ENCODE measurements at places on chromosomes 4 and X.

DNA sequence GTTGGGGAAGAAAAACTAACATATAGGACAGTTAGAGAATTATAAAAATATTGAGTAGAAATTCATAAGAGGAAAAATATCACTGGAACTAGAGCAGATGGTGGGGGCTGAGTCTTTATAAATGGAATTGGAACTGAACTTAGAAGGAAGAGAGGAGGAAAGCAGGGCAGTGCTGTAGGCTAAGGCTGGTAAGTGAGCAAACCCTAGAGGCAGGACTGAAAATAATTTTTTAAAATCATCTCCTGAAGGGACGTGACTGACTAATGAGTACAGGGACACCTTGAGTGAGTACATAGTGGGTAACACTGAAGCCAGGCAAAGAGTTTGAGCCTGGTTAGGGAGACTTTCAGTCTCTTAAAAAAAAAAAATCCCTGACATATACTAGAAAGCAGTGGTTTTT is 63.3 kb downstream of the GALNT7 start:
- no peak for DNase-seq

- DNase-seq, result no peak
These were observed 177.7 kb upstream of the PPARGC1A start for GRCh38 chr4:24067367-24068193.

DNA sequence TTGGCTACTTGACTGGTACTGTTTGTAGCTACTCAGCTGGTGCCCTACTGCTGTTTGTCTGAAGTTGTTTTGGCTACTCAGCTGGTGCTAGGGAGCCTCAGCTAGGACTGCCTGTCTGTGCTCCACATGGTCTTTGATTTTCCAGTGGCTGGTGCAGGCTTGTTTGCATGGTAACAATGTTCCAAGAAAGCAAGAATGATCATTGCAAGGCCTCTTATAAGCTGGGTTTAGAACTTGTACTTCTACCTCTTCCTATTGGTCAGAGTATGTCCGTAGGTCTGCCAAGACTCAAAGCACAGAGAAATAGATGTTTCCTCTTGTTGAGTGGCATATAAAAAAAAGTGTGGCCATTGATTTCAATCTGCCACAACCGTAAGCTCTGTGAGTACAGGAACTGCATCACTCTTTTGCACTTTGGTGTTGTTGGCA is 17.6 kb downstream of the NFKB1 start:
- no peak for DNase-seq

DNA sequence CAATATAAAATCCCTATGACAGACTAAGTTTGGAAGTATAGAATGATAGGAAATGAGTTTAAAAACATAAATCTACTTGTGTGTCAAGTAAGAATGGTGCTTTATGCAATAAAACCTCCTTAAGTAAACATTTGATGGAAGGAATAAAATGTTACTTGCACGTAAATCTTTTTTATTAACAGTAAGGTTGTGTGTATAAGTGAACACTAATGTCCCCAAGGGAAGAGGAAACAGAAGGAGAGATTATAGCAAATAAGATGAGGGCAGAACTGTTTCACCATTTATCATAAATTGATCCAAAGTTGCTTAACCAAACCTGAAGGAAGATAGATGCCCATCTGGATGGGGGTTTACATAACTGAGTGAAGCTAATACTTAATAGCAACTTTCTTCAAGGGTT is 86.8 kb downstream of the FRMPD4 start:
- DNase-seq, result no peak

DNA sequence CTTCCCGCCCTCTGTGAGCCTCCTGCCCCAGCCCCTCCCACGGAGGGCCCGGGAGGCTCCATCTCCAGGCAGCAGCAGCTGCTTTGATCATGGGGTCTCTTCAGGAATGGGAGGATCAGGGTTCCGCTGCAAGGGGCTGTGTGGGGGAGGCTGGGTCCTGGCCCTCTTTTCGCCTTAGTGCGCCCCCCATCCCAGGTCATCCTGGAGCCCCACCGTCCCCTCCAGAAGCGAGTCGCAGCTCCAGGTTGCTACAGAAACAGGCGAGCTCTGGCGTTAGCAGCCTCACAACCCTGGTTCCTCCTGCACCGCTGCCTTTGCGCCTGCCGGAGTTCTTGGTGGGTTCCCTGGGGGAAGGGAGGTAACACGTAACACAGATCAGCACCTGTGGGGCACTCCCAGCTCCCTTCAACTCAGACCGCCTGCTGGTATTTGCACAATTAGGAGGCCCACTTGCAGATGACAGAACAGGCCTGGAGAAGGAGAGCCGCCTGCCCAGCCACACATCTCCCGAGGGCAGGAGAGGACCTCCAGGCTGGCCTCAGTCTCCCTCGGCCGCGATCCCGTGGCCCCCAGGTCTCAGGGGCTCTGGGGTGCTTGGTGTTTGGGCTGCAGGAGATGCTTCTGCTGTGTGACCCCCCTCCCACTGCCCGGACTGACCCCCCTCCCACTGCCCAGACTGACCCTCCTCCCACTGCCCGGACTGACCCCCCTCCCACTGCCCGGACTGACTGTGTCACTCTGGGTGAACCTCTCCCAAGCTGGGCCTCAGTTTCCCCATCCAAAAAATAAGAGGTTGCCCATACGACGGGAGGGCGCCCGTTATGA is 64.2 kb upstream of the ADRA2C start:
- DNase-seq, result no peak

DNA sequence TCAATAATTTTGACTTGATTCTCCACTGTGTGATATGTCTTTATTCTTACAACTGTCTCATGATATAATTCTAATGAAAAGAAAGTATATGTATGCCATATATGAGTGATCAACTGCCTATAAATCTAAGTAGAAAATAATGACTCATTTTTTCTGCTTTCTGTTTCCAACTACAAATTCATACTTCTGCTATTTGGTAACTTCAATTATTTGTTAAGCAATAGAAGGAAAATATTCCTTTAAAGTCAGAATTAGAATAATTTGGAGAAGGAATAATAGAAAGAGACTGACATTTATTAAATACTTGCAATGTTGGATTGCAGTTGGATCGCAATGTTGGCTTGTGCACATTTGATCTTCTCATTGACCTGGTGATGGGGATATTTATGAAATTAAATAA is 204.2 kb upstream of the PACRGL start:
- DNase-seq, result no peak

- DNase-seq, result no peak
These were observed 586.9 kb downstream of the TMA16 start for GRCh38 chr4:164081371-164081770.

GRCh38 chr4:92050875-92051274 is 252.9 kb upstream of the GRID2 start:
- DNase-seq, result no peak

DNA sequence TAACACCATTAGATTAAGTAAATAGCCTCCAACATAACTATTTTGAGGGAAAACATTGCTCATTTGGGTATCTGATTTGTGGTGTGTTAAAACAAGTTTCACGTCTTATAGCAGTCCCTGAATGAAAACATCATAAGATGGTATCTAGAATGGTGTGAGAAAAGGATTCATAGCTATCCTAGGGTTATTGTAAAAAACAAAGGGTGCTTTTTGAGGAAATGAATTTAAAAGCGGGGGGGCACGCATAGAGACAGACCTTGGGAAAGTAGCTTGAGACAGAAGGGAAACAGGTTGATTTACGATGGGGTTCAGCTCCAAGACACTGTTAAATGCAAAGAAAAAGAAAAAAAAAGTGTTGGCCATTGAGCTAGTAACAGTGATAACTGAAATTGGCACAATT is 768 bp upstream of the CXCL10 start:
- no peak for DNase-seq

DNA sequence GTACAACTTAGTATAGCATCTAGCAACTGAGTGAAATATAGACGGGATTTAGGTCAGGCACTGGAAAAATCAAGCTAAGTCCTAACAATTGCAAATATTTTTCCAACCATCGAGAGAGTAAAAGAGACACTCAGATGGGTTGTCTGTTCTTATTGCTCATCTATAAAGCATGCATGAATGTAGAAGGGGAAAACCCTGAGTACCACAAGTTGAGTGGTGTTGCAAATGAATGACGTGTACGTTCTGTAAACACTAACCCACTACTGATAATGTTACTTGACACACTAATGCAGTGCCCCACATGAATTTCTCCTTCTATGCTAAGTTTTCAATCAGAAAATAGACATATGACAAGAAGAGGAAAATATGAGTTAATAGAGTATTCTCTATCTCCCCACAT is 211.2 kb downstream of the COX18 start:
- no peak for DNase-seq

GRCh38 chr4:121654738-121655137 is 42.0 kb downstream of the ANXA5 start:
- no peak for DNase-seq

DNA sequence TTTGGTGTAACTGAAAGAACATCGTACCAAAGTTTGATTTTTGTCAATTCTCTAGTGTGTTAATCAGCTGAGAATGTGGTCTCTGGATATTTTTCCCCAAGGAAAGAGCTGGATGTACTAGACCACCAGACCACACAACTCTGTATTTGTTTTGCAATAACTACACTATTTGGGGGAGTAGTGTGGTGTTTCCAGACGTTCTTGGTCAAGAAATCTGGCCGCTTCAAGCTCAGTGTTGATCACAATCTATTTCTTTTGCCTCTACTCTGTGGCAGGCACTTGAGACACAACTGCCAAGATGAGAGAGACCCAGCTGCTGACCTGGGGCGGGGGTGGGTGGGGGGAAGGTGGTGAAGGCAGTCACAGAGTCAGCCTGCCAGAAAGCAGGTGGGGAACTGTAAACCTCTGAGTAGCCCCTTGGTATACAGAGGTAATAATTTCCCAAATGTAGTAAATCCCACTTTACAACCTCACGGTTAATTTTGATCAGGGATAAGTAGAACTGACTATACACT is 30.6 kb downstream of the PTTG2 start:
- DNase-seq, result no peak

DNA sequence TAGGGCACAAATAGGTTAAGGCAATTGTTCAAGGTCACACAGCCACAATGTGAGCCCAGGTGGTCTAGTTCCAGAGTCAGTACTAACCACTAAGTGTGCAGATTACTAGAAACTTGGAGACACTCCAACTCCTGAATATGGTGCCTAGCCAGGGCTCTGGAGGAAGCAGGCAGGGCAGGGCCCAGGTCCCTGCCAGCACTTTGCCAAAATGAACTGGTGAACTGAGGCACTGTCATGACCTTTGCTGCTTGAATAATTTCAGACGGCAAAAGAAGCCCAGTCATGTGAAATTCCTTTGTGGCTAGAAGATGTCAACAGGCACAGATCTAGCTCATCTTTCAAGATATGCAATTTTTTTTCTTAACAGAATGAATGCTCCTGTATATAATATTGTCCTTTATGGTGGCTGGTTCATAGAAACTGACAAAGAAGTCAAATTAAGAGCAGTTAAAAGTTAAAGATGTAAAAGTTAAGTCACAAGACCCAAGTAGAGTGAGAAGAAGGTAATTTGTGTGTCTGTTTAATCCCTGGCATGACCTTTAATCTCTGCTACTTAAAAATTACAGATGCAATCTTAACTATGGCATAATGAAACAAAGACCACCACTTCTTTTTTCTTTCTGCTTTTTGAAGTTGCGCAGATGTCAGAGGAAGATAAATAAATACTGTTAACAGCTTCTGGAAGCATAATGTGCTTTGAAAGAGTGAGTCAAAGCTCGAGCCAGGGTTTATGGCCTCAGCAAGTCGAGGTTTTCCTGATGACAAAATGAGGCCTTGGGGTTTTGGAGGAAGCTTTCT is 54.1 kb downstream of the SHROOM3 start:
- no peak for DNase-seq

GRCh38 chr4:8580321-8581093 is at the start of gene GPR78:
GPR78 (plus strand) TSS chr4:8580392; CDS start chr4:8580983, 591 bp downstream.
- DNase-seq, result no peak

- DNase-seq, result no peak
These were observed 634 bp downstream of the APOO start for GRCh38 chrX:23907111-23907497.

DNA sequence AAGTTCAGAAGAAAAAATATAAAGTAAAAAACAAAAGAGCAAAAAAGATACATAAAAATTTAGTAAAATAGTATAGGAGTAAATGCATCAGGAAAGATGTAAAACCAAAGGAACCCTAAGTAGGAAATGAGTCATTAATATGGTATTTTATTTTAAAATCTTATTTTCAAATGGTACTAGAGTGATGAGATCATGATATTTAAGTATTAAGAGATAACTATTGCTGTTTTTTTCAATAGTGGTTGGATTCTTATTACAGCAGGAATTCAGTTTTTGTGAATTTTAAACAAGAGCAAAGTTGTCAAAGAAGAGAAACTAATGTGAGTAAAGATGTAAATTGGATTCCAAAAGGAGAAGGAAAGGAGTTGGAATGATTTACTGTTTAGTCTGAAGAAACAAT is 20.0 kb downstream of the EMCN start:
- no peak for DNase-seq

GRCh38 chrX:9670136-9670814 is 95.4 kb downstream of the GPR143 start:
- no peak for DNase-seq

DNA sequence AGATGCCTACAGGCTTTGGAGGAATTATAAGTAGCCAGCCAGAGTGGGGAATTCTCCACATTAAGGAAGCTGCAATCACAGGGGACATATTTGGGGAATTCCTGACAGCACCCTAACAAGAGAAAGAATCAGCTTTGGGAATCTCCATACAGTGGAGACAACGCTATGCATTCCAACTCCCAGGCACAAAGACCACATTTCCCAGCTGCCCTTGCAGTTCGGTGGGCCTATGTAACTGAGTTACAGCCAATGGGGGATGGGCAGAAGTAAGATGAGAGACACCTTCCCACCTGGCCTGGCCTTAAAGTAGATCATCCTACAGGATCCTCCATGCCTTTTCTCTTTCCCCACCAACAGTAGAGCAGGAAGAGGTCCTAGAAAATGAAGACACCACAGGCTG is 43.4 kb upstream of the CCKAR start:
- DNase-seq, result no peak

GRCh38 chrX:11381464-11381863 is 88.3 kb downstream of the AMELX start:
- no peak for DNase-seq

- no peak for DNase-seq
These were observed 549.0 kb upstream of the MAGEB2 start for GRCh38 chrX:29666366-29666765.

DNA sequence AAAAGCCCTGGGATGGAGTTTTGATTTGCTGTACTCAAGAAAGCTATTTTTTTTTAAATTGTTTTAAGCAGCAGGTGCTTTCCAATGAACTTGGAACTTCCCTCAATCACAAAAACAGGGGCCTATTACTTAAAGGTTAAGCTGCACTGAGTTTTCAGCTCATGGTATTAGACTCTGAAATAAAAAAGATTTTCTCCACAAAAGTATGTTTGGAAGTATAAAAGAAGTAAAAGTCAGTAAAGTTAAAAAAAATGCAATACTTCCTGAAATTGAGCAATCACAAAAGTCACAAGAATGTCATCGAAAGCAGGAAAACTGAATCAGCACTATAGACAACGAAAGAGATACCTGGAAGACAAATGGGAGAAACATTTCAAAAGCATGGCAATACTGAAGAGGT is 38.9 kb upstream of the PLAC8 start:
- no peak for DNase-seq

DNA sequence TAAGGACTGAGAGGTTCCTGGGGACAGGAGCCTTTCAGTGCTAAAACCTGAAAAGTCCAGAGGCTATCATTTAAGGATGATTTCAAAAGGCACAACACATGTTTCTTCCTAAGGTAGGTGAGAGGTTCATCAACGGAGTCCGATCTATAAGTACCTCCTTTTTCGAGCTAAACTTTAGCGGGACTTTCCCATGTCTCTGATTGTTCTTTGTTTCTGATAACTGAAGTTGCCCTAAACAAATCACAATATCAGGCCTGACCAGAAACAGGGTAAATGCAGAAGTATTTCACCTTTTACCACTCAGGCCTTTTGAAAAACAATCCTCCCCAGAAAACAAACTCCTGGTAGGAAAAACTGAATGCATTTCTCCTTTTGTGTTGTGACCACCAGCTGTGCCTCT is 17.6 kb downstream of the PIR start:
- DNase-seq, result no peak

All from activated CD8-positive, alpha-beta memory T cell treated with anti-CD3 and anti-CD28 coated beads for 4 hours (primary cell).